Hematopoietic multipotent progenitor cell treated with erythropoietin and hydrocortisone succinate and interleukin-3 and kit ligand, for 6 days (in vitro differentiated cells): ENCODE measurements at places on chromosomes 7 and 10.

DNA sequence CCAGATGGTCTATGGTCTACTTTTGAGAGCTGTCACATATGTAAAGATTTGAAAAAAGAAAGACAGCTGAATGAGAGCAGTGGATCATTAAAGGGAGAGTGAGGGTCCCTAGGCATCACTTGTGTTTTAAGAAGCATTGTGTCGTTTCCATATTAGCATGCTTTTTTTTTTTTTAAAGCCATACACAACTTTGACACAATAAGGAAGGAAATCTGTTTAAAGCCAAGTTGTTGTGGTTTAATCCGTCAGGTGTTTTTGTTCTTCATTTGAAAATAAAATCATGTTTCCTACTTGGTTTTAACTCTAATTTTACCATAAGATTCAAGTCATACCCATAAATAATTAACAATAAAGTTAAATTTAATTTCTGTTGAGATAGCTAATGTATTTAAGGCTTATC lies 53.5 kb downstream of the MDFIC start:
- no peak for DNase-seq

DNA sequence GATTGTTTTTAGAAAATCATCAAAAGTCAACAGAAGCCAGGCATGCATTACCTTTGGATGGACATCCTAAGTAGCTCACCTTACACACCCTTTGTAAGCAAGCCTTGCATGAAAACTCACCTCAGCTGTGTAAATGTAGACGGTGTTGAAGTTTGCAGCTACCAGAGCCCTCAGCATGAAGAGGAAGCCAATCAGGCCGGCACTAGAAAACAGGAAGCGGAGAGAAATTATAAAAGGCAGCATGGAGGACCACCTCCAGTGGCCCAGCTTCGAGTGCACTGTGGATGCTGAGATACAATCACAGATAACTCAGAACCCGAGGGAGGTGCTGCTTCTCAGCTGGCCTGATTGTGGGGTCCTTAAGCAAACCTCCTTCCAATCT lies 75.3 kb downstream of the SVOPL start:
- DNase-seq: peak; percentile 72

- DNase-seq: no peak
Observed at GRCh38 chr7:90212149-90212495, 582 bp downstream of the STEAP2 start.

- no peak for DNase-seq
Observed at GRCh38 chr10:70568781-70569495, 33.6 kb downstream of the PRF1 start.

- peak; percentile 63 for DNase-seq
Observed at GRCh38 chr10:79097021-79097872, 28.5 kb downstream of the ZMIZ1 start.

- DNase-seq: peak; percentile 68
Observed at GRCh38 chr7:156816943-156817572, 75.9 kb downstream of the LMBR1 start.

GRCh38 chr10:100135486-100135885 lies 50.3 kb downstream of the ERLIN1 start:
- DNase-seq: no peak

- DNase-seq: no peak
Observed at GRCh38 chr7:24227068-24227467, 56.9 kb upstream of the NPY start.

DNA sequence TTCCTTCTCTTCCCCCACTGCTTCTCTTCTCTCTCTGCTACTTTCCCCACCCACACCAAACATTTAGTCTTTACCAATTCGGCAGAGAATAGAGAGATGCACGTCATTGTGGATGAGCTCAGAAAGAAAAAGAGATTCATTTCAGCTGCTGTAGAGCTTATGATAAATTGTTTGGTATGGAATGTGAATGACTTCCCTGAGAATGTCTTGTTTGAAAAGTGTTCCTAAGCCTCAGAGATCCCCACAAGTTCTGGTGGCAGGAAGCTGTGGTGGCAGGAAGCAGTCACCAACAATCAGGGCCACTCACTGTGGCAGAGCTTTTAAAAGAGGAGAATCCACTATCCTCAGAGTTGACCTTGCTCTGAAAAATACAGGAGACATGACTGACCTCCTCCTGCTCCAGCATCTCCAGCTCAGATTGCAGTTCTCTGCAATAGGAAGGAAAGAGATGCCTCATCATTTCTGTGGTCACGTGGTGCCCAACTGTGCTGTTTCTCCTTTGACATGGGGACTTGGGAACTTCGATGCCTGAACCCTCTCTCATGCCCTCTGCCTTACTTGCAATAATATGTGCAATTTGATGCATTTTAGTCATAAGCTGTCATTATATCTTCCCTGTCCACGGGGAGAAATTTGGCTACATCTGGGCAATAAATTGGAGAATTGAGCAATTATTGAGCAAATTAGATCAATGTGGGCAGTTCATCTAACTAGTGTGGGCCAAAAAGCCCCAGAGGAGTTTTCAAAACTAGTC lies 76.5 kb downstream of the BMPER start:
- no peak for DNase-seq

DNA sequence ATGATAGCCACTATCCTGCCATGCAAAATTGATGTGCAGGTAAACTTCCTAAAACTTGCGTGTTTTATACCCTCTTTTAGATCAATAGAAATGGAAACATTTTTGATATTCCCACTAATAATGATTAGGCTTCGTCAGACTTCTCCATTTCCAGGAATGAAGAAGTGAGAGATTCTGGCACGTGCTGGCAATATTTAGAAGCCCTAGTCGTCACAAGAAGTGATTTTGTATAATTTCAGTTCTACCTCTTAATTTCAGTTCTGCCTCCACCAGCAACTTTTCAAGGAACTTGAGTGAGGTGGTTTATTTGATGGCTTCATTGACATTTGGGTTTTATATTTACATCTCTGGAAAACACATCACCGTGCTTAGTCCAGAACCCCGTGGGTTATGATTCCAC lies 61.9 kb downstream of the MRC1 start:
- no peak for DNase-seq

- DNase-seq: no peak
Observed at GRCh38 chr7:102721-103120, 89.7 kb upstream of the FAM20C start.

DNA sequence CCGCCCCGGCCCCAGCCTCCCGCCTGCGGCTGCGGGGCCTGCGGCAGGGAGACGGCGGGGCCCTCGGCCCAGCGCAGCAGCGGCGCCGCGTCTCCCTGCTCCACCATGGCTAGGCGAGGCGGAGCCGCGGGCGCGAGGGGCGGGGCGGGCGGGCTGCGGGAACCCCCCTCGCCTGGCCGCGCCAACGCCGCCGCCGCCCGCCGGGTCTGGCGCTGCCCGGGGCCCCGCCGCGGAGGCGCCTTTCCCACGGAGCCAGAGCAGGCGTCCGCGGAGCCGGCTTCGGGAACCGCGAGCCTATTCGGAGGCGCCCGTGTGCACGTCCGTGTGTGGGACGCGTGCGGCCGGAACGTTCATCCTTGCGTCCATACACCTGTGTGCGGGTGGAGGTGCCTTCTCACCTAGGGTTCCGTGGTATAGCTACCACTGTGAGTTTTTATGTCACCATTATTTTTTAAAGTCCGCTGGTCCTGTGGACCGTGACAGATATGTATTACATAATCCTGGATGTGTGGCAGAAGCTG lies at the start of gene DENND11:
Gene DENND11 (minus strand): TSS at position 120 of the 521 bp plus-strand sequence. CDS start 13 bp downstream, at position 107.
- DNase-seq: peak; percentile 59

DNA sequence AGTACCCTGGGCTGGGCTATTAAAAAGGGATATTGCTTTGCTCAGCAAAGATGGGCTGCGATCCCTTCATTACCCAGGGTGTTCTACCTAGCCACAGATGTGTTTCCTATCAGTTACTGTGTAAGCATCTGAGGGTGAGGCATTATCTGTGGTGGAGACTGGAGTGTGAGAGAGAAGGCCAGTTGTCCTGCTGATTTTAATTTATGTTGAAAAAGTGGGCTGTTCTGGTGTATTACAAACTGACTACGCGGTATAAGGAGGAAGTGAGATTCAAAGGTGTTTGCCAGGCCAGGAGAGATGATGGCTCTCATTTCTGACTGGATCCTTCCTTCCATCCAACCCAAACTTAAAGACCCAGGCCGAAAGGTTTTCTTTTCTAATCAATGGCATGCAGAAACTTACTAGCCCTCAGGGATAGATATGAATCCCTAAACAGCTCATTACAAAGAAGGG lies 7.6 kb downstream of the TCF7L2 start:
- no peak for DNase-seq

DNA sequence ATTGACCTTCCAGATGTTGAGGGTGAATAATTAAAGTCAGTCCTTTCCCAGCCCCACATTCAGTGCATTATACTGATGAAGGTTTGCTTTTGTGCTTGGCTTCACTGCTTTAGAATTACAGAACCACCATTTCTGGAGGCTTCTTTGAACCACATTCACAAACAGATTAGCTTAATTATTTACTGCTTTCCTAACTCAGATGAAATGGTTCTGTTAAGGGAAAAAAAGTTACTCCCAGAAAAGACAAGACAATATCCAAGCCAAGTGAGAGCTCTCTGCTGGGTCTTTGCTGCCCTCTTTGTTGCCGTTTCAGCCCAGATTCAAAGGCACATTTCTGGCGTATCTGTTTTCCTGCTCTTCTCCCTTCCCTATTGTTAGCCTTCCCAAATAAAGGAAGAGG lies 188.9 kb downstream of the AHR start:
- DNase-seq: no peak

DNA sequence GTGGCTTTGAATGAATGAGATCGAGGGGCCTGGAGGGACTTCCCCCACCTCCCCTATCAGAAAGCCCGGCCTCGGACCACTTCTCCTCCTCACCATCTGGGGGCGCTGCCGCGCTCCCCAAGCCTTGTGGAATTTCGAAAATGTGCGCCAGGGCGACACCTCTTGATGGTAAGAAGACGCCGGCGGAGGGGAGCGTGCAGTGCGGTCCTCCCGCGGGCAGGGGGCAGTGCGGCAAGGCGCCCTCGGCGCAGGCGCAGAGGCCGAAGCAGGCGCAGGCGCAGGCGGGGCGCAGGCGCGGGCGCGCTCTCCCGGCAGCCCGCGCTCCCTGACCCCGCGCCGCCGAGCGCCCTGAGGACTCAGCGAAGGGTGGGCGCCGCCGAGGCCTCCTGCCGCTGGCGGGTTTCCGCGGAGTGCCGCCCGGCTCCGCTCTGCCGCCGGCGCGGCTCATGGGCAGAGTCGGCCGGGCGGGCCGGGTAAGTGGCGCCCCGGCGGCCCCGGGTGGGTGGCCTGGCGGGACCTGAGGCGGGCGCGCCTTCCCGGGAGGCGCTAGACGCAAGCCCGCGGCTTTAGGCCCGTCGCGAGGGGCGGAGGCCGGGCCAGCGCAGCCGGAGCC lies at the start of gene RBM17:
Gene RBM17 (plus strand): TSS at position 314 of the 613 bp plus-strand sequence. CDS start 8,032 bp downstream, outside the sequence.
- peak; percentile 97 for DNase-seq

DNA sequence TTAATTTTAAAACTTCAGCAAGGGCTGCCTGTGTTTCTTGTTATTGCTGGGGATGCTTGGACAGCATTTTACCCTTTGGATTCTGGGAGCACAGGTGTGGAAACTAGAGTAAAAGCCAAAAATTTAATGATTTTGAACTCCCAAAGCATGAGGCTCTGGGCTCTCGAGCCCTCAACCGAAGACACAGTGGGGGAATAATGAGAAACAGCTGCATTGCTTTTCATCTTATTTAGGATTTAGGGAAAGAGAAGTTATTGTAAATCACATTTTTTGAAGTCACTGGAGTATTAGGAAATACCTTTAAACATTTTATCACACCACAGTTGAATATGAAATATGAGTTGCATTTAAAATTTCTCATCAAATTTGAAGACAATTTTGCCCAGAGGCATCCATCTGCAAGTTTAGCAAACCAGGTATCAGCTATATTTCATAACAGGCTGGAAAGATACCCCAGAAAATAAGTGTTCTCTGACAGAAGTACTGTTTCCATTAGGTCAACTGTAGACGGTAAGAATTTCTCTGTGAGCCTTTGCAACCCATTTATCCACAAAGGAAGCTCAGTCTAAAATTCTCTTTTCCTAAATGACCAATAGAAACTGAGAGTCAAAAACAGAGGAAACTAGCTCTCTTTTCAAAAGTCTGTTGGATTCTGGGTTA lies 290.6 kb upstream of the PHYHIPL start:
- no peak for DNase-seq

DNA sequence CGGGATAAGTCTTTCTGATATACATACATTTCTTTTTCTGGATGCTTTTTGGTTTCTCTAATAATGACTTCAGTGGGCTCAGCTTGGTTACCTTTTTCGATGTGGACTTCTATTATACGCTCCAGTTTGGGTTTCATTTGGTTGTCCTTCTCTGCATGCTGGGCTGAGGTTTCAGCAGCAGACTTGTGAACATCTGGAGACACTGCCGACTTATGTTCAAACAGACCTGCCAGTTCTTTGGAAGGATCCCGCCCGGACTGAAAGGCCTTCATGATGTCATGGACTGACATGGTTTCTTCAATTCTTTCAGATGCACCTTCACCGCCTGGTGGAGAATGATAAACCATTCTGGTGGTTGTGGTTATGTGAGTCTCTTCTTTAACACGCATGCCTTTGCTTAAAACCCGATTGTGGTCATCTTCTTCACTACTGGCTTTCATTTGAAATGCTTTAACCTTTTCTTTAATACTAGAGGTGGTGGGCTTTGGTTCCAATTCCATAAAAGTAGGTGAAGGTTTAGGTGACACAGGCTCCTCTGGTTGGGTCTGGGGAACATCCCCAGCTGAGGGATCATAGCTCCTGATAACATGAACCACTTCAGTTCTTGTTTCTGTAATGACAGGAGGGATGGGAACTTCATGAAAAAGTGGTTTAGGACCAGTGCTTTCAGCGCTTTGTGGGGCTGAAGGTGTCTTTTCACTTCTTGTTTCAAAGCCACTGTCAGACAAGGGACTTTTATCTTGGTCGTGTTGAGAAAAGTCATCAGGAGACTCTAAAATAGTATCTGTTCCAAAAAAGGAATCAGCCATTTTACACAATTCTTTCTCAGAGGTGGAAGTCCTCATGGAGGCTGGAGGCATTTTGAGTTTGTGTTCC lies 167.7 kb upstream of the CCDC6 start:
- DNase-seq: peak; percentile 84

GRCh38 chr10:93061594-93062513 lies 1.3 kb downstream of the CYP26C1 start:
- peak; percentile 63 for DNase-seq

DNA sequence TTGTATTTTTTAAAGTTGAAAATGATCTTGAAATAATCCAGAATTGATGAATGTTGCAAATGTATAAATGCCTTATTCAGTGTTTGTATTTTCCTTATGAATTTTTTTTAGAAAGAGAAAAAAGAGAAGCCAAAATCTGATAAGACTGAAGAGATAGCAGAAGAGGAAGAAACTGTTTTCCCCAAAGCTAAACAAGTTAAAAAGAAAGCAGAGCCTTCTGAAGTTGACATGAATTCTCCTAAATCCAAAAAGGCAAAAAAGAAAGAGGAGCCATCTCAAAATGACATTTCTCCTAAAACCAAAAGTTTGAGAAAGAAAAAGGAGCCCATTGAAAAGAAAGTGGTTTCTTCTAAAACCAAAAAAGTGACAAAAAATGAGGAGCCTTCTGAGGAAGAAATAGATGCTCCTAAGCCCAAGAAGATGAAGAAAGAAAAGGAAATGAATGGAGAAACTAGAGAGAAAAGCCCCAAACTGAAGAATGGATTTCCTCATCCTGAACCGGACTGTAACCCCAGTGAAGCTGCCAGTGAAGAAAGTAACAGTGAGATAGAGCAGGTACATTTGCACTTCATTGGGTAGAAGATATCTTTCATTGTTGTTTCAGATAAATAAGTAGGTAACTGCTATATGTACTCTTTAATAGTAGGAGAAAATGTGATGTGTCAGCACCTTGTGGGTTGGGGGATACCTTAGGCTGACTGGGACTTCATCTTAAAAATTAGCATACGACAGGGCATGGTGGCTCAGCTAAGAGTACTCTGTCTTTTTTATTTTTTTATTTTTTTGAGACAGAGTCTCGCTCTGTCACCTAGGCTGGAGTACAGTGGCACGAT lies 3.9 kb downstream of the DDX21 start:
- DNase-seq: no peak
